ENCODE measurements at places on chromosomes 5 and 9. TPM values are rescaled to one million over a fixed set of nuclear protein-coding genes. Genes with fewer than 3 reads are reported as not detected.

PLEKHG4B gene
- polyA plus RNA-seq, result 0.30 TPM

MAMDC2 gene
- 0.95 TPM for polyA plus RNA-seq

CNTLN gene
- polyA plus RNA-seq, result 1.2 TPM

IL33 gene
- 4.8 TPM for polyA plus RNA-seq

ITGA2 gene
- polyA plus RNA-seq, result 0.30 TPM

CTSV gene
- 1.4 TPM for polyA plus RNA-seq

ADGRV1 gene
- polyA plus RNA-seq, result 3.9 TPM

SH3GL2 gene
- polyA plus RNA-seq, result 2.6 TPM

CCL19 gene
- 2.1 TPM for polyA plus RNA-seq
